ENCODE measurements at places on chromosomes 2 and 18.

GRCh38 chr2:11026286-11026921, 114.7 kb downstream of the KCNF1 start:
- no peak for DNase-seq

- no peak for DNase-seq
Observed at GRCh38 chr18:41624460-41624859, 330.6 kb upstream of the PIK3C3 start.

- no peak for DNase-seq
Observed at GRCh38 chr2:109444916-109445315, 168.8 kb downstream of the SEPTIN10 start.

- no peak for DNase-seq
Observed at GRCh38 chr18:24662412-24662821, 202.0 kb downstream of the HRH4 start.

- no peak for DNase-seq
Observed at GRCh38 chr2:64130333-64130732, 13.9 kb downstream of the PELI1 start.

- no peak for DNase-seq
Observed at GRCh38 chr2:164595031-164595430, 26.3 kb downstream of the GRB14 start.

- no peak for DNase-seq
Observed at GRCh38 chr2:112879491-112880041, 31.4 kb upstream of the IL37 start.

DNA sequence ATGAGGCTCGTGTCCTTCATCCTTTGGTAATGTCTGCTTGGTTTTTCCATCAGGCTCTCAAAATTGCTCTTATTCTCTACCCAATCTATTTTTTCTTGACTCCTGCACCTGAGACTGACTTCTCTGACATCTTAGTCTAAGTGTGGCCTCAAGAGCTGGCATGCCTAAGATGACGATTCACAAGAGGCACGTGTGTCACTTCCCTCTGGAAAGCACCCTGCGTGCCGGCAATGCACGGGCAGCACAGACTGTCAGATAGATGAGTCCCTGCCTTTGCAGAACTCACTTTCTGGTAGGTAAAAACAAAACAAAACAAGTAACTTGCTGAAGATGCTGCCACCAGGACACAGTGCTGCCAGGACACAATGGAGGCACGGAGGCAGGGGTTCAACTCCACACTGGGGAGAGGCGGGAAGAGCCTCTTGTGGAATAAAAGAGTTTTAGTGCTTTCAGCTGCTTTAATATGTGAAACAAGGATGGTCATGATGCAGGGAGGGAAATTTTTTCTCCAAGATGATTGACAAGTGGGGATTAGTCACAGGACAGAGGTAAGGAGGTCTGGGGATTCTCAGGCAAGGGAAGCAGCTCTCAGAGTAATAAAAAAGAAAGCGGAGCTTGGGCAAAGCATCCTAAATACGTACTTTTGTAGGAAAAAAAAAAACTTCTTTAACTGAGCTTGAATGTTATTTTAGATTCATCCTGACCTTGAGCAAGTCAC, 27.3 kb downstream of the CYB5A start:
- no peak for DNase-seq

- DNase-seq = no peak
Observed at GRCh38 chr2:237147317-237147716, 61.6 kb downstream of the COPS8 start.

- no peak for DNase-seq
Observed at GRCh38 chr2:156511803-156512202, 75.6 kb downstream of the GPD2 start.

DNA sequence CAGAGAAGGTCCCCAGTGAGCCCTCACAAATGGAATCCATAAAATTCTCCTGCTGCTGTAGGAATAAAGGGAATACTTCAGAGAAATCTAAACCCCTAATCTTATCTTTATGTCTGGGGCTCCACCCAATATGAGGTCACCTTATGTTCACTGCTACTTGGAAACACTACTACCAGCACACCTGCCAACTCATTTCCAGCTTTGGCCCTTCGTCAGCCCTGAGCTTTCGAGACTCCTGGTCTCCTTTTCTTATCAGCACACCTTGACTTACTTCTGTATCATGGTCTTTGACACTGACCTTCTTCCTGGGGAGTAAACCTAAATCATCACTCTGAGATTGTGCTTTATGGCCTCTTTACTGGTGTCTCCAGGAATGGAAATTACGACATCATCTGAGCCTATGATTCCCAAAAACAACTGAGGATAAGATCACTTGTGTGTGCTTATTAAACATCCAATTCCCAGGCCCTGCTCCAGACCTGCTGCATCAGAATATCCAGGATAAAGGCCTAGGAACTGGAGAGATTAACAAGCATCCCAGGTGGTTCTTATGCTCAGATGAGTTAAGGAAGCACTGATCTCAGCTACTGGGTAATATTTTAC, 22.2 kb upstream of the ASNSD1 start:
- no peak for DNase-seq

DNA sequence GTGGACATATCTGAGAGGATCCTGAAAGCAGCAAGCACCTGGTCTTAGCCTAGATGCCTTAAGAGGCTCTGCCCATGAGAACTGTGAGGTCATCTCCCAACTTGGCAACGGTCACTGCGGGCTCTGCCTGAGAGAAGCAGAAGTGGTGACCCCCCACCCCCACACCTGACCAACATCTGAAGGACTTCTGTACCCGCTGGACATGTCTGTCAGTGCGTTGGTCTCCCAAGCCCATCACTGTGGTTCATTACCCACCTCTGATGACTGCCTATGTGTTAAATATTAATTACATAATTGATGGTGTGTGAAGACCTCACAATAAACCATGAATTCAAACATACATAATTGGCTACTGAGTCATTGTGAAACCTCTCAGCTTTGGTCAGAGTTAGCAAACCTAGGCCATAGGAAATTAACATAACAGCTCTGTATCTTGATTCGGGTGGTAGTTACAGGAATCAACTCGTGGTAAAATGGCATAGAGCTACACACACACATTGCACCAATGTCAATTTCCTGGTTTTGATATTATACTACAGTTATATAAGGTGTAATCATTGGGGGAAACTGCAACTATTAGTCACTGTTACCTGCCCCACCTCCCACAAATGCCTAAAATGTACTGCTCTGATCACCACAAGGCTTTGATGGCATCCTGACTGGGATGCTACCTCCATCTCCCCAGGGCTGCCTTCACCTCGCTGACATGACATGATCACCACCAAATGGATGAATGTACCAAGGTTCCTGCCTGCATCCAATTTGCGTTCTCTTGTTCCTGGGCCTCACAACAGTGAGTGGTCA, 4.3 kb upstream of the GALNT1 start:
- DNase-seq = no peak
